Amygdala (tissue), 56 donors: ENCODE measurements at places on chromosomes 4 and X.

DNA sequence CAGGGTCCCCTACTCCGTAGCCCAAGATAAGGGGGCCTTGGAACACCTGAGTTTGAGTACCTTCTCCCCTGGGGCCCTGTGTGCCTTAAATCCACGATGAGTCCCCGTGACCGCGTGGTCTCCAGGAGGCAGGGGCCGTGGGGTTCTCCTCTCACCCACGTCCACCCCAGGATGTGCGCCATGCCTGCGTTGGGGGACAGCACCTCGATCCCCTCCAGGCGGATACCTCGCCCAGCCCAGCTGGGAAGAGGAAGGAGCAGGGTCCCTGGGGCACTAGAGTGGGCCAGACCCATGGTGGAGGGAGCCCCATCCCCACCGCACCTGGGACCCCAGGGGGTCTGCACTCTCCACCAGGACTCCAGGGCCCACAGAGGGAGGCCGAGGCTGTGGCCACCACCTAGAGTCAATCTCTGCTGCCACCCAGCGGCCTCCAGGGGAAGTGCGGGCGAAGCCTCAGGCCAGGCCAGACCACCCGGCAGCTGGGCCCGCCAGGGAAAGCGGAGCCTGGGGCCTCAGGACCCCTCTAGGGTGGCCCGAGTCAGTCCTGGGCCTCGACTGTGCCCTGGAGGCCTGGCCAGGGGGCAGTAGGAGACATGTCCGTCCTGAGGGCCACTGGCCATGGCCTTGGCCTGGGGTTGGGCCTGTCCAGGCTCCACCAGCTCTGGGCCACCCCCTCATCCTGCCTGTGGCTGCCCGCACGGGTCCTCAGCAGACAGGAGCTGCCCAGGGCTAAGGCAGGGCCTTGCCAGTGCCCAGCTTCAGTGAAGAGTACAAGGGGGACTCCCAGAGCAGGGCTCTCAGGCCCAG lies 55.0 kb downstream of the FAM53A start:
- no peak for DNase-seq

GRCh38 chr4:76546327-76546726 lies 111.3 kb downstream of the SHROOM3 start:
- DNase-seq = no peak

DNA sequence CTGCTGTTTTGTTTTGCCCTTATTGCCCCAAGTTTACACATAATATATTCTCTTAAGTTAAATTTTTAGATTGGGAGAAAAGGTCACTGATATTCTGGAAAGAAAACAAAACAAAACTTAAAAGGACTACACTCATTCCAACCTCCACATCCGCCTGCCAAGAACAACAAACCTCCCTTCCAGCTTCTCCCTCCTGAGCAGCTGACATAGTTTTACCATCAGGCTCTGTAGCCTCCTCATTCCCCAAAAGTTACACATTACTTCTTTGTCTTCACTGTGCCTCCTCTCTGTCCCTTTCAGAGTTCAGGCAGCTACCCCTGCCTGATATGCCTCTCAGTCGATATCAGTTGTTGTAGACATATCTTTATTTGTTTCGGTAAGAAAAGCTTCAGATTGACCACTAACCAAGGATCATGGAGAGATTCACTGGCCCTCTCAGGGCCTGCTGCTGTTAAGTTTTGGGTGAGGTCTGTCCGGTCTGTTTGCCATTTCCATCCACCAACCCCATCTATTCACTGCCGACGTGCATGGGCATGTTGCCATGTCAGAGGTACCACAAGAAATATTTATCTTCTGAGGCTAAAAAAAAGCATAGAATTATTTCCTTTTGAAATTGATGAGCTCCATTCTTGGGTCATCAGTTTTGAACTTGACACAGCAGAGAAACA lies 164.1 kb downstream of the GASK1B start:
- DNase-seq = no peak

- DNase-seq = peak; percentile 37
These were observed 57.7 kb downstream of the WFS1 start for GRCh38 chr4:6327220-6327917.

DNA sequence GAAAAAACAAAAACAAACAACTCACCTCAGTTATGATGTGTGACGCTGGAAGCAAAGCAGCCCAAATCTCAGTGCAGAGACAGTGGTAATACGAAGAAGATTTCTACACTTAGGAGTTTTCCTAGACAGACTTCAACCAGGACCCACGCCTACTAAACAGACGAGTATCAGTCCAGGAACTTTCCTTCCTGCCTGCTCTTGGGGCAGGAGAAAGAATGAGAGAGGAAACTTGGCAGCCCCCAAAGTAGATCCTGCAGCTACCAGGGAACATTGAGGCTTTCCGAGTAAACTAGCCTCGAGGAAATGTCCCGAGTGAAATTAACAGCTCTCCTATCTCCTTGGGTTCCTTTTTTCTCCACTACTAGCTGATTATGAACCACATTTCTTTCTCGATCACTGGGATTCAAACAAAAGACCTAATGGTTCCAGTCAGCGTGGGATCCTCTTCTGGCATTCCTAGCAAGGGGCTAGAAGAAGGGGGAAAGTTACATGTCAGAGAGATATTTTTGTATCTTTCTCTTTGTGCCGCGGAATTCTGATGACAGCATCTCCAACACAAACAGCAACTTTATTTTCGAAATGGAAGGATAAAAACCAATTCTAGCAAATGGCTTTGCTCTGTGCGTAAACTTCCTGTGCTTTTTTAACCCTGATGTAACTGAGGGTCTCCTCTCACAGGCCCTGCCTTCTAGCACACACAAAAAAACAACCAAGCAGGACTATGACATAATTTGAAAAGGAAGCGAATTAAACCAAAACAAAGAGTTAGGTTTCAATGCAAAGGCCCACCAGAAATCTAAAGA lies 53.2 kb downstream of the PPM1K start:
- DNase-seq = no peak

DNA sequence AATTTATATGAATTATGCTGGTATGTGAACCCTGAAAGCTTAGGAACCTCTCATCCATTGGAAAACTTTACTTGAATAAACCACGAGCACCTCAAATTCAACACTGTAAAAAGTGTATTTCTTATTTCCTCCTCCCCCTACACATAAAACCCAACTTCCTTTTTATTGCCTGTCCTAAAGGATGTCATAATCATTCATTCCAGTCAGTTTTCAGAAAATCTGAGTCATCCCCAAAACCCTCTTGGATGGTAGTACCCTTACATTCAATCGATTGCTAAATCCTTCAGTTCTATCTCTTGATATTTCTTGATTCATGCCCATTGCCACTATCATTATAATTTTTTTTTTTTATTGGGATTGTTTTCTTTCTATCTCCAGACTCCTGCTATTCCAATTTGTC lies 91.1 kb upstream of the ATP8A1 start:
- no peak for DNase-seq

- DNase-seq = no peak
These were observed 49.9 kb downstream of the ELF4 start for GRCh38 chrX:130060122-130061069.

DNA sequence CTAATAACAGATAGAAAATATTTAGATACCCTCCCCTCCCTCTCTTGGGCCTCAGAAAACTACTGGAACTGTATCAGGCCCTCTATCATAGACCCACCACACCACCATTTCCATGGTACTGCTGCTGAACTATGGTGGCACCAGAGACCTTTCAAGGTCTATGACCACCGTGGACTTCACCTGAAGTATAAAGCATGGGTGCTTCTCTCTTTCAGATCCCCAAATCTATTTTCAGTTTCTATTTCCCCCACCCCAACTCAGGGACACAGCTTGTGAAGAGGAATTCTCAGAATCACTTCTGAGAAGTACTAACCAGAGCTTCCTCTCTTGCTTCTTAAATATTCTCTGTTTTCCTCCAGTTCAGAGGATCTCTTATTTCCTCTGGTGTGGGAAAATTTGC lies 840.8 kb upstream of the HTR2C start:
- no peak for DNase-seq

DNA sequence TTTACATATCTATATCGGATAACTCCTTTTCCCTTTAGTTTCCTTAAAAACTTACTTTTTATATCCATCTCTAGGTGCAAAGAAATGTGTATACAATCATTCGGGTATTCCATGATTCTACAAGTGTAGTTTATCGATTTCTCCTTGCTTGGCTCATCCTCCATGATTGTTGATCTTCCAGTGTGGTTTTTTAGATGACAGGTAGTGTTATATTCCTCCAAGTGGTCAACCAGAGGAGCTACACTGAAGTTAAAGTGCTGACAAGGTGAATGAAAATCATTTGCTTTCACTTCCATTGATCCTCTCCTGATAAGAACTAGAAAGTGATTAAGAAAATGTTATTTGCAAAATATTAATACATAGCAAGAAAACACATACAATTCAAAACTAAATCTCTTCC lies 38.5 kb downstream of the TMEM156 start:
- DNase-seq = no peak

- DNase-seq = no peak
These were observed 29.8 kb upstream of the IRAK1 start for GRCh38 chrX:154049209-154050112.

DNA sequence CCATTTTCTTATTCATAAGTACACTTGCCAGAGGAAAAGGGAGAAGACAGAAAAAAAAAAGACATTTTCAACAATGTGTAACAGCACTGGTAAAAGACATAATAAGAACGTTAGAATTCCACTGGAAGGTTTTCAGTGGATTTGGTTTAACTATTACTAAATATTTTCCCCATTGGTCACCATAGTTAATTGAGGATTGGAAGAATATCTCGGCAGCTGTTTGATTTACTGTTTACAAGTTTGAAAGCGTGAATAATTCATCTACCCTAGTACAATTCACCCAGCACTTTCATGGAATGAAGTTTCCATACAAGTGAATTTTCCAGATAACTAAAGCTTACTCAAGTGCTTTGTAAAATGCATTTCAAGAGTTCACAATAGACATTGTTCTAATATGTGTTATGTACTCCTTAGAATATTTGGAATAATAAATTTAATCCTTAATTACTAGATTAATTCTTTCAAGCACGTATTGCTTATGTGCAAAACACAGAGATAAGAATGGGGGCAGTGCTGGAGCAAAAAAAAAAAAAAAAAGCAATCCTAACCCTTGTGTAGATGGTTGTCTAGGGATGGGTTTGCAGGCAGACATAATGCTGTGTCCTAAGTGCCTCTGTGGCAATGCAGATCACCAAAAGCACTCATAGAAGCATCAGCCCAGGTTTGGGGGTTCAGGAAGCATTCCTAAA lies 57.1 kb downstream of the ENPEP start:
- DNase-seq = no peak

GRCh38 chr4:67874986-67875385 lies 8.8 kb downstream of the TMPRSS11D start:
- no peak for DNase-seq

GRCh38 chr4:166862032-166862431 lies 372.3 kb downstream of the SPOCK3 start:
- DNase-seq = no peak

DNA sequence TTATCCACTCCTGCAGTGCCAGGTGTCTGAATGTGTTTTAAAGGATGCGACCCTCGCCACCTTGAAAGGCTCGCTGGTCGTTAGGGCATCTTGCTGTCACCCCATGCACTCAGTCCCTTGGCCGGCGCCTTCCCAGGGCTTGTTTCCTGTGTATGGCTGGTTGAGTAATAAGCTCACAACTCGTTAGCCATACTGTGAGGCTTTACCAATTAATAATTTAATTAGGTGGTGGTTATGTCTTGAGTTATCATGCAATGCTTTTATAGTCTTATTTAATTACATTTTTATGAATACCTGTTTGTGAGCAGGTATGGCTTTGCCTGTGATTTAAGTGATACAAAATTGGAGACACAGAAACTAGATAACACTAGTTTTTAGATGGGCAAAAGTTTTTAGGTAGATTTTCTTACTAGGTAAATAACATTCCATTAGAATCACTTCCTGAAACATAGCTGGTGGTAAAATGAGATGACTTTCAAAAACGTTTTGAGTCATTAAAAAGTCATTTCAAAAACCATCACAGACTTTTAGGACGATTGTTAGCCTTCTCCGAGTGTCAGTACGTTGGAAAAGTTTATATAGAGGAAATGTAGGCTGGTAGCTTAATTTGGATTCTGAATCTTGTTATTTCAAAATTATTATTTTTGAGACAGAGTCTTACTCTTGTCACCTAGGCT lies 18.2 kb downstream of the PTTG2 start:
- no peak for DNase-seq

- no peak for DNase-seq
These were observed 689 bp upstream of the OGT start for GRCh38 chrX:71532078-71532752.

GRCh38 chr4:76028350-76028765 lies 5.1 kb upstream of the CXCL10 start:
- DNase-seq = no peak

DNA sequence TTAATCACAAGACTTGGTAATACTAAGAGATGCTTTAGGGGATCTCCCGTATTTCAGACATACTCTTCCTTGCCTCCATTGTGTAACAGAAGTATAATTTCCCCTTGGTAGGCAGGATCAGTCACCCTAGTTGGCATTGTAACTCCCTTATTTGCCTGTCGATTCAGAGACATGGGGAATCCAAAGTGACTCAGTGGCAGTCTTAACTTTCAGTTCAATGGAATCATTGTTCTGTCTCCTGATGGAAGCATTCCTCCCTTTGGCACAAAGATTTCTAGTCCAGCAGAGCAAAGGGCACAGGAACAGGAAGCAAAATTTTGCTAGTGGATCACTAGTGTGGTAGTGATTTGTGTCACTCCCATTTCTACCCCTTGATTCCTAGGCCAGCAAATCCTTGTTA lies 80.4 kb downstream of the DCUN1D4 start:
- DNase-seq = no peak

- no peak for DNase-seq
These were observed 2.9 kb downstream of the TMSB4X start for GRCh38 chrX:12977761-12978204.

DNA sequence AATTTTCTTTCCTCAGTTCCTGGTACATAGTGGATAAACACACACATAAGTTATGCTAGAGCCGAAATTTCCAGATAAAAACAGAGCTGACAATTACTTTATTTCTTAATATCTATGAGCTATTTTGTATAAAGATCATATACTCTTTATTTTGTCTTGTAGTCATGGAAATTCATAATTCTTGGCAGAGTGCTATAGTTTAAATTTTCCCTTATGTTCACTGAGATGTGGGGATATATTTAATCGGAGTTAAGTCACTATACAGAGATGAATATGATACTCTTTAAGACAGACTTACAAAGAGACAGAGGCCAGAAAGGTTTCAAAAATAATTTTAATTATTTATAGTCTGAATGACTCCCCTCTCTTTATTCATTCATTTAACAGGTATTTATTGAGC lies 89.7 kb downstream of the PPEF1 start:
- DNase-seq = no peak

DNA sequence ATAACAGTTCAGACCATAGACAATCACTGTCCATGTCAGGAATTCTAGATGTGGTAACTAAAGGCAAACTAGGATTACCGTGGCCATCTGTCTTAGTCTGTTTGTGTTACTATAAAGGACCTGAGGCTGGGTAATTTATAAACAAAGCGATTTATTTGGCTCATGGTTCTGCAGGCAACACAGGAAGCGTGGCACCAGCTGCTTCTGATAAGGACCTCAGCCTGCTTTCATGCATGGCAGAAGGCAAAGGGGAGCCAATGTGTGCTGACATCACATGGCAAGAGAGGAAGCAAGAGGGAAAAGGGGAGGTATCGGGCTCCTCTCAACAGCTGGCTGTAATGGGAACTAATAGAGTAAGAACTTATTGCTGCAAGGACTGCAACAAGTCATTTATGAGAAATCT lies 376.7 kb downstream of the GPM6A start:
- no peak for DNase-seq

- no peak for DNase-seq
These were observed 833.1 kb upstream of the GRID2 start for GRCh38 chr4:91470671-91471070.
